ENCODE measurements at places on chromosomes 12 and 14.

- DNase-seq, result no peak
Measured at GRCh38 chr12:58917699-58918468, 2.4 kb downstream of the LRIG3 start.

- DNase-seq, result no peak
Measured at GRCh38 chr12:94078138-94078723, 70.1 kb upstream of the PLXNC1 start.

DNA sequence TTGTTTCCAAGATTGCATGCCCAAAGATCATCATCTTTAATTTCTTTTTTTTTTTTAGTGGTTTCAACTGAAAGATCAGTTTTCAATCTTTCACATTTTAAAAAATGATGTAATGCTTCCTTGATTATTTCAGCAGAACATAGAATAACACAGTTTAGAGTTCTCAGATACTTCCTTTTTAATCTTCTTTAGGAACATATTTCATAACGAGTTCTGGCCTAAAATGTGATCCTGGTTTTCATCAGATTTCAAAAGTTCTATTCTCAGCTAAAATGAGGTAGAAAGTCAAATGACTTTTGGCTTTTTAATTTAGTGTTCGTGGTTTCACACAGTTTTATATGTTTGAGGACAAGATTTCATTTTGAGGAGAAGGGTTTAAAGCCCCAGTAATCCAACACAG, 40.0 kb upstream of the NR1H4 start:
- DNase-seq, result no peak

DNA sequence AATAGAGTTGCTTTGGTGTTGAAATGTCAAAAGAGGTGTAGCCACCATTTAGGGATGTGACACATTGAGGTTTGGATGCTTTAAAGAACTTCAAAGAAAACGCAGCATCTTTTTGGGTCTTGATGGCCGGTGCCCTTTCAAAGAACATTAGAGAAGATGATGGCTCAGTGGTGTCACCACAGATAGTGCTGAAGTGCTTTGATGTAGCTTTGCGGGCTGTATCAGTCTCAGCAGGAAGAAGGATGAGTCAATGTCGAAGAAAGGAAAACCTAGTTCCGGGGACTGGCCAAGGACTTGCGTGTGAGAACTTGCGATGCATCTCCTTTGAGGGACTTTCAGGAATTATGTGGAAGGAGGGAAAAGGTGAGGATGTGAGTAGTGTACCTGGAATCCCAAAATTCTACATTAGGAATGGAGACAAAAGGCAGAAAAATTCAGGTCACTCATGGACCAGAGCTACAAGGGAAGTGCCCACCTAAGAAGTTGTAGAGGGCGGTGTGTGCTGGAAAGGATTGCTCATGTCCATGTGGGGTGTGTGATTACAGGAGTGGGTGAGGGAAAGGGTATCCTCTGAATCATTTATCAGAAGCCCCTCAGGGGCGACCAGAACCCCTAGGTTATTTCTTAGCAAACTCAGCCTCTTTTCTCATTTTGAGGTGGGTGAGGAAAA, 39.7 kb upstream of the GZMB start:
- no peak for DNase-seq

DNA sequence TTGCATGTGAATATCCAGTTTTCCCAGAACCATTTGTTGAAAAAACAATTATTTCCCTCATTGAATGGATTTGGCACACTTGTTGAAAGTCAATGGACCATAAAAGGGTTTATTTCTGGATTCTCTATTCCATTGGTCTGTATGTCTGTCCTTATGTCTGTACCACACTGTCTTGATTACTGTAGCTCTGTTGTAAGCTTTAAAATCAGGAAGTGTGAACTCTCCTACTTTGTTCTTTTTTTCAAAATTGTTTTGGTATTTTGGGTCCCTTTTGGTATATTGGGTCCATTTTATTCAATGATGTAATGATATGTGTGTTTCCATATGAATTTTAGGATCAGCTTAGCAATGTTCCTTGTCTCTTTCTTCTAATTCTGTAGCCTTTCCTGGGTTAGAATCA, 64.8 kb downstream of the PPP2R5C start:
- no peak for DNase-seq

DNA sequence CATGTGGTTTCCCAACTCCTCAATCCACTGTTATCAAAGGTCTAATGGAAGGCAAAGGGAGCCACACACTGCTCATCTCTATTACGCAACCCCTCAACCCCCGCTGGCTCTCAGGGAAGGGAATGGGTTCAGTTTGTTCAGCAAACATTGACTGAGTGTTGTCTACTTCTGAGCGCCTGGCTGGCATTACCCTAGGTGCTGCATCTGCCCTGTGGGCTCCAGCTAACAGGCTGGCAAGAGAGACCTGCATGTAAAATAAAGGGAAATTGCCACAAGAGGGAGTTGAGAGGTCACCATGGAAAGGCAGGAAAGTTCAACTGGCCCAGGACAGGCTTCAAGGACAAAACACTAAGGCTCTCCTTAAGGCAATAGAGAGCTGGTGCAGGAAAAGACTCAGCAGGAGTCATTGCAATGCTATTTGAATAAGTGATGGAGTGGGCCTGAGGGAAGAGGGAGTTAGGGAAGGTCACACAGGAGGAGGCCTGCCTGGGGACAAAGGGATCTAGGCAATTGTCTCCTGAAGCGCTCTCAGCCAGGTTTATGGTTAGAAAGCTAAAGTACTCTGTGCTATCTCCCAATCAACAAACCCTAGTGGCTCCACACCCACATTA, 5.5 kb upstream of the ZNF740 start:
- DNase-seq, result no peak

- no peak for DNase-seq
Measured at GRCh38 chr12:121096199-121096798, 36.4 kb upstream of the P2RX7 start.

DNA sequence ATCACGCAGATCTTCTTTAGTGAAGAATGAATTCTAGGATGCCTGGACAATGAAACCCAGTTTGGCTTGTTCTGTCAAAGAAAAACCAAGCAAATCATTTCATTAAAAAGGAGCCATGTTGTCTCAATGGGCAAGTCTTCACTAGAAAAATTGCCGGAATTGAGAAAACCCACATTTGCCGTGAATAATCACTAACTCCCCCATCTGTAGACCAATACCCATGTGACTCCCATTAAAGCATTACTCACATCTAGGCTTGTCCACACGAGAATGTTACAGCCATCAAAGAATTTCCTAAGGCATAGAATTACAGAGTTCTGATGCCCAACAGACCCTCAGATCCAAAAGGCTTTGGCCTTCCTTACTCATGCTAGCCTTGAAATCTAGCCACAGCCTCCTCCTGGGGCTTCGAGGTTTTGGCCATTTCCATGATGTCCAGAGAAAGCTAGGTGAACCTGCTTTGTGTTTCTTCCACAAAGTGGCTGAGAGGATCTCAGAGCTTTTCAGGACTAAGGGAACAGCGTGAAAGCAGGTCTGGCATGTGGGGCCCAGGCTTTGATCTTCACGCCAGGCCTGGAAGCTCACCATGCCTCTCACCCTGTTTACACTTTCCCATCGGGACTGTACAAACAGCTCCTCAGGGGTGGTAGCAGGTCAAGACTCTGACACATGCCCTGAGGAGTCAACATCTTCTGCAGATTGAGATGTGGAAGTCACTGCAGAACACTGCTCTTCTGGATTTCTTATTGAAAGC, 12.1 kb downstream of the SLC7A8 start:
- DNase-seq, result no peak

GRCh38 chr12:8037947-8038346, 5.4 kb downstream of the FOXJ2 start:
- no peak for DNase-seq

DNA sequence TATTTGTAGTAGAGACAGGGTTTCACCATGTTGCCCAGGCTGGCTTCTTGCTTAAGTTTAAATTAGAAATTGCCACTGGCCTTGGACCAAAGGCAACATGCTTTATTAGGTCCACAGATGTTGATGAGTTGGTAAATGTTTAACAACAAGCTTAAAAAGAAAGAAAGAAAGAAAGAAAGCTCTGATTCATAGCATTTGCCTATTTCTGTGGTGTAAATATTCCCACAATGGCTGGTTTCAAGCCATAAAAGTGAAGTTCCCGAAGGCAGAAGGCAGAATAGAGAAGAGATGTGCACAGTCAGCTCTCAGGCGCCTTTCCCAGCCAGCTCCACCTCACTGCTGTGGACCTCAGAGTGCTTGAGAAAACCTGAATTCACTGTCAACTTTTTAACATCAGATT, 26.4 kb downstream of the KCNK13 start:
- DNase-seq, result no peak

- no peak for DNase-seq
Measured at GRCh38 chr12:69265205-69265604, 25.8 kb downstream of the CPSF6 start.

GRCh38 chr12:55720894-55721444, 776 bp downstream of the RDH5 start:
- DNase-seq, result peak; percentile 88

DNA sequence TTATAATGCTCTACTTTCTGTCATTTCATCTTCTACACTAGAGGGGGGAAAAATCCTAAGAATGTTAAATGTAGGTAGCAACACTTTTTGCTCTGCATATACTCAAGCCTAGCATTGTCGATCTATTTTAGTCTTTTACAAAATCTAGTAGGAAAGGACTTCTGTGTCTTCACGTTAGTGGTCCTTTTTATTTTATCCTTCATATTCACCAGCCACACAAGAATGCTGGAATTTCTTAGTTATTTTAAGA, 253.0 kb upstream of the FLRT2 start:
- DNase-seq, result no peak

- DNase-seq, result no peak
Measured at GRCh38 chr12:105427883-105428282, 97.4 kb downstream of the C12orf75 start.

DNA sequence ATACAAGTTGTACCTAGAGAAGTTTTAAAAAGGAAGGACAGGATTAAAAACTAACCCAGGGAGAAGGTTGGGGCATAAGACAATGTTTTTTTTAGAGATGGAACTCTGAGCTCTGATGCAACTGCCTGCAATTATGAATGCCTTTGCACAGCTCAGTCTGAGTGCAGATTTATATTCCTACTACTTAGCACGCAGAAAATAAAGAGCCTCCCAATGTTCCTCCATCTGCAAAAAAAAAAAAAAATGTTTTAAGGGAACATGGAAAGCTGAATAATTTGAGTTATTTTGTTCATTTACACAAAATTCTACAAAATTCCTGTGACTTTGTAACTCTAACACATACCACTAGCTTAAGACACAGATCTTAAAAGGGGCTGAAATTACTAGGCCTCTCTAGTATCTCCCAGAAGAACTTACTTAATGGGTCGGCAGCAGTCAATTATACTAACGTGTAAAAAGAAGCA, 15.7 kb downstream of the CLIP1 start:
- DNase-seq, result no peak

DNA sequence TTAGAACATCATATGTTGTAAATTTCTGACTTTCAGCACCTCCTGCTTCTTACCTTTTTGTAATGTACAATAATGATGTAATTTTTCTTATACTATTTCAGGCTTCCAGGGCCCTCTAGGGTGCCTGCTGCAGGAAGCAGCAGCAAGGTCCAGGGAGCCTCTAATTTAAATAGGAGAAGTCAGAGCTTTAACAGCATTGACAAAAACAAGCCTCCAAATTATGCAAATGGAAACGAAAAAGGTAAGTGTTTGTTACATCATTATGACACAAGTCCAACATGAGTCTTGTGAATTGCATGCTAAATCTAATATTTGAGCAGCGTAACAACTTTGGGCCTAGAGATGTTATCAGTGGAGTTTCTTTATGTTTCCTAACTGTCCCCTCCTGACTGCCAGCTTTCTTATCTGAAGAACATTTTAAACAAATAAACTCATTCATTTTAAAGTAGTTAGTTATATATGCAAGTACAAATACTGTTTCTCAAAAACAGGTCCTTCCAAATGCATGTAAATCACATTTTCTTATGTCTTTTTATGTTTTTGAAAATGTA, 167.6 kb downstream of the NAV3 start:
- no peak for DNase-seq

DNA sequence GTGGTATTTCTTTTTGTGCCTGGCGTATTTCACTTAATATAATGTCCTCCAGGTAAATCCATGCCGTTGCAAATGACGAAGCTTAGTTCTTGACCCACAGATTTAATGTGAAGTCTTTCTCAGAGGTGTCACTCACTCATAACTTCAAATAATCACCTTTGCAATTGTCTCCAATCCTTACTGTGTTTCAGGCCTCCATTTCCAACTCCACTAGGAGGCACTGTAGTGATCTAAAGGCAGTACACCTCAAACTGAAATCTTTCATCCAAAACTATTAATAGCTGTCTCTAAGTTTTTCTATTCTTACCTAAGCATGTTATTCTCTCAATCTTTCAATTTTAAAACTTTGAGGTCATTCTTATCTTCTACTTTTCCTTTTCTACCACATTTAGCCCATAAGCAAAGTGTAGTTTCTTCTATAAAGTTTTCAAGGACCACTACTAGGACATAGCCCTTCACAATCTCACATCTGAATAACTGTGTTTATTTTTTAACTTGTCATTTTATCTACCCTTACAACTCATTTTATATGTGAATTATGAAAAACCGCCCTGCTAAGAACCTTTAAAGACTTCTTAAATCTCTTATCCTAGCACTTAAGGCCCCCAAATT, 25.5 kb upstream of the FBXO34 start:
- DNase-seq, result no peak

GRCh38 chr12:31737763-31738162, 8.9 kb upstream of the AMN1 start:
- no peak for DNase-seq

- no peak for DNase-seq
Measured at GRCh38 chr14:93317875-93318807, 14.7 kb downstream of the BTBD7 start.

DNA sequence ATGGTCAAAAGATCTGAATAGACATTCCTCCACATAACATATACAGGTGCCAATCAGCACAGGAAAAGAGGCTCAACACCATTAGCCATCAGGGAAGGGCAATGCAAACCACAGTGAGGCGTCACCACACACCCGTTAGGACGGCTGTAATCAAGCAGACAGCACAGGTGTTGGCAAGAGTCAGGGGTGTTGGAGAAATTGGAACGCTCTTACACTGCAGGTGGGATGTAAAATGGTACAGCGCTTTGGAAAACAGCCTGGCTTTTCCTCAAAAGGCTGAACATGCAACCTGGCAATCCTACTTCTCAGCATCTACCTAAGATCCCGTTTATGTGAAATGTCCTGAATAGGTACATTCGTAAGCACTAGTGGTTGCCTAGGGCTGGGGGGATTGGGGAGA, 21.5 kb upstream of the MMP17 start:
- no peak for DNase-seq

DNA sequence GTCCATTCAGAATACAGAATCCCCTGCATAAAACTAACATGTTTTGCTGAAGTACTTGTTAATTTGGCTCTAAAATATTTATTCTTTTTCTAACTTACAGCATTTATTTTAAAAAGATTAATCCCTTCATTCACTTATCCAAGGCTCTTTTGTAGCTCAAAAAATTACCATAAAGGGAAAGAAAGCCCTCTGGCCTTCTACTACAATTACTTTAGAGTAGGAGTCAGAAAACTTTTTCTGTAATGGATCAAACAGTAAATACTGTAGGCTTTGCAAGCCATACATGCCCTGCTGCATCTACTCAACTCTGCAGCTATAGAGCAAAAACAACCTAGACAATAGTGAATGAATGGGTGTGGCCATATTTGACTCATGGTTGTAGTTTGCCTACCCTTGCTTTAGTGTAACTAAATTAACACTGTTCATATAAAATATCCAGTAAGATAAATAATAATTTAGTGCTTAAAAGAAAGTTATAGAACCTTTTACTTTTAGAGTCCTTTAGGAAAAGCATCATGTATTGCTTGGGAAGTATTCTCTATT, 74.2 kb upstream of the ZFP36L1 start:
- no peak for DNase-seq

GRCh38 chr12:79678306-79678705, 12.5 kb downstream of the PAWR start:
- no peak for DNase-seq

- DNase-seq, result no peak
Measured at GRCh38 chr12:75294797-75295196, 35.3 kb downstream of the CAPS2 start.
